Caco-2 (cell line): ENCODE measurements at places on chromosomes 3 and 15. TPM values are rescaled to one million over a fixed set of nuclear protein-coding genes. Genes with fewer than 3 reads are reported as not detected.

DNA sequence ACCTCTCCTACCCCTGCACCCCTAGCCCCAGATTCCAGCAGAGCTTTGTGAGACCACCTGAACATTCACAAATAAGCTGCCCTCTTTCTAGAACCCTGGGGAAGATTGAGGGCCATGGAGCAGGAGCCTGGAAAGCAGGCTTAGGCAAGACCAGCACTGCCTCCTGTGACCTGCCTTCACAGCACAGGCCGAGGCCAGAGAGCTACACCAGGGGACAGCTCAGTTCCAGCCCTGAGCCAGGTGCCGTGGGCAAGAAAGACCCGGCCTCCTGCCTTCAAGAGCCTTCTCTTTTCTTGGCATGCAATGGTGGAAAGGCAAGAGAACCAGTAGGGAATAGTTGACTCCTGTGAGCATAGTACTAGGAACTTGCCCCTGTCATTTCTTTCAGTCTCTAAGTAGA lies 48.1 kb downstream of the SLC6A6 start:
- no peak overlapping the region for H3K27ac ChIP-seq
- DNase-seq = no peak
- no peaks in the 10 kb centered on the region for H3K27me3 ChIP-seq
- H3K4me1 ChIP-seq = no peaks in the 10 kb centered on the region
- peaks cover 11% of the 10 kb centered on the region for H3K36me3 ChIP-seq

- H3K27me3 ChIP-seq = no peaks in the 10 kb centered on the region
- H3K36me3 ChIP-seq = no peaks in the 10 kb centered on the region
- no peak for DNase-seq
- peaks cover 14% of the 10 kb centered on the region for H3K4me1 ChIP-seq
- no peak overlapping the region for H3K27ac ChIP-seq
Measured at GRCh38 chr3:36738702-36739101, 25.7 kb downstream of the DCLK3 start.

DNA sequence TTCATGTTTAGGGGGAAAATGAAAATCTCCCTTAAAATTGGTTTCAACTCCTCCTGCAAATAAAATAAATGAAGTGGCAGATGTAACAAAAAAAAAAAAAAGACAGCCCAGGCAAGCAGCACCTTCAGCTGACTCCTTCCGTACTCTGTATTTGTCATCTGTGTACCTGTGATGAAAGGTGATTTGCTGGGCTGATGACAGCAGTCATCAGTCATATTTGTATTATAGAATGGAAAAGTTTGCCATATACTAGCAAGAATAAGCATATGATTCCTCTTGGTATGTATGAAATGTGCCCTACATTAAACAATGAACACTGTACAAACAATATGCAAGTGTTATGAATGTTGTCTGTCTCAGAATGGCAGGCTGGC lies 44.1 kb upstream of the WWTR1 start:
- H3K4me3 ChIP-seq = no peak overlapping the region
- no peaks in the 10 kb centered on the region for H3K27me3 ChIP-seq
- H3K27ac ChIP-seq = no peak overlapping the region
- H3K36me3 ChIP-seq = no peaks in the 10 kb centered on the region

GRCh38 chr3:9969632-9970019 lies 17.0 kb downstream of the EMC3 start:
- H3K27ac ChIP-seq = no peak overlapping the region
- H3K27me3 ChIP-seq = no peaks in the 10 kb centered on the region
- H3K4me1 ChIP-seq = no peaks in the 10 kb centered on the region
- H3K36me3 ChIP-seq = no peaks in the 10 kb centered on the region; the same call in 1 of the 2 replicates
- DNase-seq = no peak
- H3K4me3 ChIP-seq = no peak overlapping the region

DNA sequence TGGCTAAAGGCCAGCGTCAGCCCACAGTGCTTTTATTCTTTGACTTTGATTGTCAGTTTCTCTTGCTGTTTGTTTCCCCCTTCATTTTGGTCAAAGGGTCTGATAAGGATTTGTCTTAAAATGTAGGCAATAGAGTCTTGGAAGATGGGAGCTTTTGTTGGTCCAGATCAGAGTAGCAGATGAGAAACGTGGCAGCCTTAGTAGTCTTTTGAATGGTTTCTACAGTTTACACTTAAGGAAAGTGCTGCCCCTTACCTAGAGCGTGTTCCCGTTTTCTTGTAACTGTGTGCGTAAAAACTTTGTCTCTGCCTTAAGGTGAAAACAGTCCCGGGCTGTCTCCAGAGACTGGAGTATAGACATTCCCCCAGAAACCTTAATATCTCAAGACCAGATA lies 630 bp downstream of the LXN start:
- DNase-seq = no peak
- no peaks in the 10 kb centered on the region for H3K36me3 ChIP-seq
- no peak overlapping the region for H3K4me3 ChIP-seq
- H3K27me3 ChIP-seq = no peaks in the 10 kb centered on the region
- no peaks in the 10 kb centered on the region for H3K4me1 ChIP-seq

DNA sequence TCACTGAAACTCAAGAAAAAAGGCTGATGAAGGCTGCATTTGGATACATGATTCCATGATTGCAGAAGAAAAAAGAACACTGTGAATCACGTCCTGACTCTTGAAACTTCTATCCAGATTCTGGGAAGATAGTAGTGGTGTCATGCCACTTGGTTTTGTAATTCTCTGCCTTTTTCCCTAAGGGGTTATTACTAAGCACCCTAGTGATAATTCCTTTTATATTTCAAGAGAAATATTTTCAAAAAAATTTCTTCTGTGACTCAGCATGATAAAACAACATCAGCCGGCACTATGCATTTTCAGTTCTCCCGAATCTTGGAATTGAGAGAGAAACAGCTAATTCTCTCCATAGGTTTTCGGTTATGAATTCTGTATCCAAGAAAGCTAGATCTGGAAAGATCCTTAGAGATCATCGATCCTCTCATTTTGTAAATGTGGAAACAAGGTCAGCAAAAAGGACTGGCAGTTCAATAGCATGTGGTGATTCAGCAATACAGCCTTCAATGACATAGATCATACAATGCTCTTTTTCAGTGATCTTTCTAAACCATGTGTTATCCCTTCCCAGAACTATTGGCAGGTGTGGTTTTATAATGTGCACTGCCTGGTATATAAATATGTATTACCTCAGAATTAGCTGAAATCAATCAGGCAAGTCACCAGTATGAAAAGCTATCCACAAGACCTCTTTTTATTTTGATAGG lies 42.6 kb upstream of the TP63 start:
- H3K36me3 ChIP-seq = no peaks in the 10 kb centered on the region
- DNase-seq = no peak
- no peaks in the 10 kb centered on the region for H3K4me1 ChIP-seq
- no peaks in the 10 kb centered on the region for H3K27me3 ChIP-seq

DNA sequence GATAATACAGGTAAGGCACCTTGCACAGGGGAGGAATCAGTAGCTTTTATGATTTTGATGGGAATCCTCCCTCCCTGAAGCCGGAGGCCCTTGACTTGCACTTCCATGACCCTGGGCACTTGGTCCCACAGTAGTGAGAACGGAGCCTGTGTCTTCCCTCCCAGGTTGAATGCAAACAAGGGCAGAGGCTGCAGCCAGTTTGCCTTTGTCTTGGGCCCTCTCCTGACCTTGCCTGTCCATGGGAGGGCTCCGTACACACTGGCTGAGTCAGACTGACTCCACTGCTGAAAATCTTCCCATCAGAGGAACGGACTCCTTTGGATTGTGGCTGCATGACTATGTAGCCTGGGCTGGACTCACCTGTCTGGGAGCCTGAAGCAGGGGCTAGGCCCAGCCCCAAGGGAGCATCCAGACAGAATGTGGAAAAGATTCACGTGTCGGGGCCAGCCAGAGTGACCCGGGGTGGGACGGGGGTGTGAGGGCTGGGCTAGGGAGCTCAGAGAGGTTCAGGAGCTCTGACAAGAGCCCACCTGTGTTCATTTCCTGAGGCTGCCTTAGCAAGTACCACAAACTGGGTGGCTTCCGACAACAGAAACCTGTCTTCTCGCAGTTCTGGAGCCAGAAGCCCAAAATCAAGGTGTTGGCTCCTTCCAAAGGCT lies 9.5 kb downstream of the TBC1D21 start:
- H3K27me3 ChIP-seq = no peaks in the 10 kb centered on the region
- H3K27ac ChIP-seq = no peak overlapping the region
- H3K36me3 ChIP-seq = no peaks in the 10 kb centered on the region

GRCh38 chr3:134388788-134389485 lies 14.7 kb upstream of the AMOTL2 start:
- H3K27ac ChIP-seq = no peak overlapping the region
- no peaks in the 10 kb centered on the region for H3K27me3 ChIP-seq
- H3K4me1 ChIP-seq = no peaks in the 10 kb centered on the region
- no peak for DNase-seq
- no peaks in the 10 kb centered on the region for H3K36me3 ChIP-seq

GRCh38 chr3:48835650-48836366 lies 11.9 kb downstream of the PRKAR2A start:
- H3K27me3 ChIP-seq = no peaks in the 10 kb centered on the region
- no peaks in the 10 kb centered on the region for H3K4me1 ChIP-seq
- H3K4me3 ChIP-seq = no peak overlapping the region
- 0 out of 2 replicates have a peak, but pooled peaks cover 1% of the 10 kb centered on the region for H3K36me3 ChIP-seq
- H3K27ac ChIP-seq = no peak overlapping the region

- no peaks in the 10 kb centered on the region for H3K4me1 ChIP-seq
- H3K4me3 ChIP-seq = no peak overlapping the region
- no peaks in the 10 kb centered on the region for H3K36me3 ChIP-seq
Measured at GRCh38 chr3:114272271-114272670, 21.6 kb upstream of the TIGIT start.

GRCh38 chr3:182436547-182436946 lies 356.8 kb upstream of the ATP11B start:
- no peaks in the 10 kb centered on the region for H3K36me3 ChIP-seq
- no peak overlapping the region for H3K27ac ChIP-seq
- no peak for DNase-seq
- H3K4me3 ChIP-seq = no peak overlapping the region
- no peaks in the 10 kb centered on the region for H3K4me1 ChIP-seq

- H3K36me3 ChIP-seq = no peaks in the 10 kb centered on the region
- DNase-seq = no peak
- H3K27ac ChIP-seq = no peak overlapping the region
- H3K4me1 ChIP-seq = no peaks in the 10 kb centered on the region
- no peak overlapping the region for H3K4me3 ChIP-seq
Measured at GRCh38 chr3:190989218-190989617, 126.7 kb upstream of the GMNC start.

- H3K4me1 ChIP-seq = peaks cover 14% of the 10 kb centered on the region
- DNase-seq = no peak
- no peak overlapping the region for H3K4me3 ChIP-seq
- no peaks in the 10 kb centered on the region for H3K36me3 ChIP-seq
Measured at GRCh38 chr3:158313338-158313927, 203.5 kb downstream of the RSRC1 start.

DNA sequence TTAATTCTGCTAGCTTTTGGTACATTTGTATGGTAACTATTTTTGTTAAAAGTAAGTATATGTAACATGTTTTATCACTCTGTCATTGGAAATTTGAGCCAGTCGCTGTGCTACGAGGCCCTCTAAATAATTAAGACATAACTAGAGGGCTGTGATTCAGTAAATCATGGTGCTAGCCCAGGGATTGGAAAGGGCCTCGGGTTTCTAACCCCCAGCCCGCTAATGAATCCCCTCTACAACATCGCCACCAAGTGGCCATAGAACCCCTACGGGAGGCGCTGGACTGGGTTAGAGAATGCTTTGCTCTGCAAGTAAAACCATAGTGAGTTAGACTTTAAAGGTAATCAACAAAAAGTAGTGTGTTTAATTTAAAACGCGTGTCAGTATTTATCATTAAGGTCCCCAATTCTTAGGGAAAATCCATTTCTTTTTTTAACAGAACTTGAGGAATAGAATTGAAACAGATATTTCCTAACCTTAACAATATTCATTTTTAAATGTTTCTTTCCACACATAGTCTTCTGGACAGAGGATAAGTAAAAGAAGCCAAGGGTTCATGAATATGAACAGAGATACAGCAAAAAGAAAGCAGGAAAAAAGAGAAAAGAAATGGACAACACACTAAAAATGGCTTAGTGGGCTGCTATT lies 744.7 kb downstream of the EPHA3 start:
- H3K36me3 ChIP-seq = no peaks in the 10 kb centered on the region
- peak; percentile 69 for DNase-seq
- H3K4me1 ChIP-seq = no peaks in the 10 kb centered on the region
- no peak overlapping the region for H3K27ac ChIP-seq
- no peaks in the 10 kb centered on the region for H3K27me3 ChIP-seq

- H3K4me1 ChIP-seq = no peaks in the 10 kb centered on the region
- no peaks in the 10 kb centered on the region; the same call in 1 of the 2 replicates for H3K36me3 ChIP-seq
- no peak overlapping the region for H3K27ac ChIP-seq
- DNase-seq = no peak
- H3K4me3 ChIP-seq = no peak overlapping the region
Measured at GRCh38 chr15:50563756-50564155, 17.3 kb upstream of the USP50 start.

GRCh38 chr15:61081027-61081322 lies 148.1 kb downstream of the RORA start:
- H3K36me3 ChIP-seq = no peaks in the 10 kb centered on the region
- H3K27me3 ChIP-seq = no peaks in the 10 kb centered on the region
- no peak overlapping the region for H3K4me3 ChIP-seq
- DNase-seq = no peak

DNA sequence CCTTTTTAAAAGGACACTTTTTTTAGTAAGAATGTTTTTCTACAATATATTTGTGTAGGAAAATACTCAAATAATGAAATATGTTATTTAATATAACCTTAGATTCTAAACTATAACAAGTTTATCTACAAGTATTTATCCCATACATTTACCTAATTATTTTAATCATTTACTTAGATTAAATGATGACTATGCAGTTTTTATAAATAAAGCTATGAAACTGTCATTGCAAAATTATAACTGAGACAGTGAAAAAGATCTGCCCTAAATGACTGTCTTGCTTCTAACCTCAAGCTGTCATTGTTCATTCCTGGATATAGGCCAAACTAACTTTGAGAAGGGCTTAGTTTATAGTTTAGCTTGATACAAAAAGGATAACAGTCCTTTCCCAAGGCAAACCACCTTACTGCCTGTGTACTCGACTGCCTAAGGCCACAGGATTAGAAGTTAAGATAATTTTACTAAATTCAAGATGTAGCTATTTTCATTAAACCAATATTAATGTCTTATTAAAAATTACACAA lies 84.1 kb downstream of the GLDN start:
- no peak overlapping the region for H3K27ac ChIP-seq
- no peaks in the 10 kb centered on the region for H3K36me3 ChIP-seq
- DNase-seq = no peak

- H3K36me3 ChIP-seq = no peaks in the 10 kb centered on the region
- peak overlapping the region; percentile 95 for H3K27ac ChIP-seq
- H3K27me3 ChIP-seq = no peaks in the 10 kb centered on the region
- peak overlapping the region; percentile 13 for H3K4me3 ChIP-seq
- peaks cover 67% of the 10 kb centered on the region for H3K4me1 ChIP-seq
Measured at GRCh38 chr3:157129803-157130466, 30.0 kb downstream of the CCNL1 start.

PRR20G gene
- total RNA-seq = not detected in 2 replicates

SAMD7 gene
- total RNA-seq = not detected in 2 replicates

AADACL2 gene
- not detected in 2 replicates for total RNA-seq

KLHL40 gene
- not detected in 2 replicates for total RNA-seq

ITPKA gene
- total RNA-seq = 16.2 and 18.1 TPM in 2 replicates

GOLGA6A gene
- not detected in 2 replicates for total RNA-seq

MITF gene
- 3.9 and 4.3 TPM in 2 replicates for total RNA-seq

HYKK gene
- total RNA-seq = 6.5 and 6.8 TPM in 2 replicates

CCR5 gene
- not detected in 2 replicates for total RNA-seq

LAMB2 gene
- 181 and 189 TPM in 2 replicates for total RNA-seq
